ENCODE measurements at places on chromosomes 3 and 15. TPM values are rescaled to one million over a fixed set of nuclear protein-coding genes. Genes with fewer than 3 reads are reported as not detected.

DNA sequence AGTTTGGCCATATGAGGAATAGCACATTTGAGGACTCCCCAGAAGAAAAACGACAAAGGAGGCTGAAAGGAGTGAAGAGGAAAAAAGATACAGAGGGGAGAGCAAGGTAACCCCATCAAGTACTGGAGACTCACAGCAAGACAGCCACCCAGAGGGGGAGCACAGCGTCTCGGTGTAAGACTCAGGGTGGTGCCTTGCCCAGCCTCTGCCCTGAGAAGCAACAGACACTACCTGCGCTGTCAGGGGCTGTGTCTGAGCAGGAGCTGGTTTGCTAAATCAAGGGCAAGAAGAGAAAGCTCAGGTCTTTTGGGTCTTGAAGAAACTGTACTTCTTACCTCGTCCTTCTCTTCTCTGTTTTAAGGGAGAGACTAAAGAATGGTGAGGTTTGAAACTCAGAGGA lies 27.9 kb downstream of the FBXO45 start:
- no peak for DNase-seq

DNA sequence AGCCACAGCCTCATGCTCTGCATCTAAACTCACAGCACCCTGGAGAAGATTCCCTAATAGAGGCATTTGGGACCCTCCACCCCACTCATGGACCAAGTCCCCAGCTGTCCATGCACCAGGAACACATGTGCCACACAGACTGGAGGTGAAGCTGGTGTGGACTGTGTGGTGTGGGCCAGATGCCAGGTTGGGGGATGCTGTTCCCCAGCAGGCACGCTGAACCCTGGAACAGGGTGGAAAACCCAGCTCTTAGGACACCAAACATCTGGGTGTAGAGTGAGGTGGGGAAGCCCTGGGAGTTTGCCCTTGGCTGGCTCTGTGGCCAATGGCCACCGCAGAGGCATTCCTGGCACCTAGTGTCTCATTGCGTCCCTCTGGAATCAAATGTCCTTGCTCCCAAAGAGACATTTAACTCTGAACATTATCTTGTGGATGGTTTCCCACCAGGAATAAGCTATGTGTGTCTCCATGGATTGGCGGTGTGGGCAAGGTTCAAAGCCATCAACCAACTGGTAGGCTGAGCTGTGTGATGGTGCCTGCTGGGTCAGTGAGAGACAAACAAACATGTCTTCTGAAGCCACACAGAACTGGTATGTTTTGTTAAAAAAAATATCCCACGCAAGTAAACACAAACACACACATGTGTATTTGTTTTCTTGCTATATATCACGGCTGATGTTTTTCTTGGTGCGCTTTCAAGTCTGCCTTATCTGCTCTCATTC lies 65.0 kb downstream of the EXOG start:
- peak; percentile 65 for DNase-seq

Gene GOLGA8J
- not detected for total RNA-seq

- no peak for DNase-seq
Measured at GRCh38 chr15:56042982-56043980, 49.9 kb upstream of the NEDD4 start.

DNA sequence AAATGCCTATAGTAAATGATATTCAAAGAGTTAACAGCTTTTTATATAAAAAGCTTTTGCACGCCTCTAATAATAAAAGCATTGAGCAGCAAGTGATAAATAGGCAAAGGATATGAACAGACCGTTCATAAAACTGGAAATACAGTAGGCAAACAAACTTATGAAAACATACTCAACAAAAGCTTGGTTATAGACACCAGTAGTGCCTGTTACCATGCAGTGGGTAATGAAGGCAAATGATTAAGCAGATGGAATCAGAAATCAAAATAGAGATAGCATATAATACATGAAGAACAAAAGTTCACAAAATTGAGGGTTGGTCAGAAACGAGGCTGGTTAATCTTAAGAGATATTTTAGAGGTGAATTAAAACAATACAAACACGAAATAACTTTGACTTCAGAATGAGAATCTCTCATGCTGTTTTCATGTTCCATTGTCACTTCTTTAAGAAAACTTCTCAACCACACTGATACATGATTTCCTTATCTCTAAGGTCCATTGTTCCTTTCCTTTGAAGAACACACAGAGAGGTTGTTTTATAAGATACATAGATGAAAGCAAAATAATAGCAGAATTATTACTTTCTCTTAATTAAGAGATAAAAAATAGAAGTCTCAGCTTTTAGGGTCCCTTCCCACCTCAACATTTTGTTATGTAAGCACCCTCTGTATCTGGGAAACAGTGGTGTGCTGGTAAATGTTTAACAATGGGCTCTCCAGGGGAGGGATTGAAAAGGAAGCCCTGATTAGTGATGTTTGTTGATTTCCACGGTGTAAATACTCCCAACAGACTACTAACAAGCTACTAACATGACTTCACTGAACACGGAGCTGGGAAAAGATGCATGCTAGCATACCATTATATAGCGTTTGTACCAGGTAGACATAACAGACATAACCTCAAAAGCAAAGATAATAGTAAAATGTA lies 12.6 kb downstream of the RASGRP1 start:
- DNase-seq, result no peak

DNA sequence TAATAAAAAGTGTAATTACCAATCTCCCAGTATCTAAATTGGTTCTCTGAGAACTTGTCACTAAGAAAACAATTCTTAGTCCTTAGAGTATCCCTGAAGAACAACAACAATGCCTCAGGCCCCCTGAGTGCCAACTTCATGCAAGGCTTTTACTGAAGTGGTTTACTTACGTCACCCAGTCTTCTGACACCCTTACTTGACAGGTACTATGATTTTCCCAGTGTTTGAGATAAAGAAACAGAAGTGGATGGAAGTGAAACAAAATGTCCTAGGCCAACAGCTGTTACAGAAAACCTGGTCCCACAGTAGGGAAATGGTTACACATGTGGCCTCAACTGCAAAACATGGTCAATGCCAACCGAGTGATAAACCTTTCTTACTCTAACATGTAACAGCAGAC lies 331.1 kb downstream of the FOXP1 start:
- DNase-seq, result no peak

DNA sequence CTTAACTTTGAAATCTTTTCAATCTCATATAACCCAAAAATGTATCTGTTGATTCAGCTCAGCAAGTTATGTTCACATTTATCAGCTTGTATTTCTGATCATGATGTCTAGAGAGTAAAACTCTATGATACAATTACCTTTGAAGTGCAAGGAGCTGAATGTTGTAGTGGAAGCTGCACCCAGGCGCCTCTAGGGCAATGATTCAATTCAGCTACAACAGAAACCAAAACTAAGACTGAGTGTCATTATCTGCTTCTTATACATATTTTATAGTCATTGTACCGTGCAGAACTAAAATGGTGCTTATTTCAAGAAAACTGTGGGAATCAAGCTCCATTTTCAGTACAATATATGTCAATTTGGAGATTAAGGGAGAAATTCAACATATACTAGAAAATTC lies 1237.5 kb downstream of the ZPLD1 start:
- no peak for DNase-seq

GRCh38 chr3:104458657-104459056 lies 908.1 kb upstream of the ALCAM start:
- DNase-seq, result no peak

DNA sequence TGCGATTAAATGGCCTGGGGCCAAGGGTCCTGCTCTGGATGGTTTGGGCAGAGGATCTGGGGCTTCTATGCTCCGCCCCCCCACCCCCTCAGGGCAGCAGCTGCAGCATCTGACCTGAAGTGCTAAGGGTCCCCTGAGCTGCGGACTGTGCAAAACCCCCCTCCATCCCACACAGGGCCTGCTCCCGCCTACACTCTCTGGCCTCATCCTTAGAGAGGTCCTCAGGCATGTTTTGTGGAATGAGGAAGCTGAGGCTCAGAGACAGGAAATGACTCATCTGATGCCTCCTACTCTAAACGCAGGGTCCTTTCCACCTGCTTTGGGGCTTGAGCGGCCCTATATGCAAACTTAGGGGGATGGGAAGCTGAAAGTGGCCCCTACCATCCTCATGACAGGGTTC lies 59.5 kb upstream of the CTSH start:
- DNase-seq, result no peak

DNA sequence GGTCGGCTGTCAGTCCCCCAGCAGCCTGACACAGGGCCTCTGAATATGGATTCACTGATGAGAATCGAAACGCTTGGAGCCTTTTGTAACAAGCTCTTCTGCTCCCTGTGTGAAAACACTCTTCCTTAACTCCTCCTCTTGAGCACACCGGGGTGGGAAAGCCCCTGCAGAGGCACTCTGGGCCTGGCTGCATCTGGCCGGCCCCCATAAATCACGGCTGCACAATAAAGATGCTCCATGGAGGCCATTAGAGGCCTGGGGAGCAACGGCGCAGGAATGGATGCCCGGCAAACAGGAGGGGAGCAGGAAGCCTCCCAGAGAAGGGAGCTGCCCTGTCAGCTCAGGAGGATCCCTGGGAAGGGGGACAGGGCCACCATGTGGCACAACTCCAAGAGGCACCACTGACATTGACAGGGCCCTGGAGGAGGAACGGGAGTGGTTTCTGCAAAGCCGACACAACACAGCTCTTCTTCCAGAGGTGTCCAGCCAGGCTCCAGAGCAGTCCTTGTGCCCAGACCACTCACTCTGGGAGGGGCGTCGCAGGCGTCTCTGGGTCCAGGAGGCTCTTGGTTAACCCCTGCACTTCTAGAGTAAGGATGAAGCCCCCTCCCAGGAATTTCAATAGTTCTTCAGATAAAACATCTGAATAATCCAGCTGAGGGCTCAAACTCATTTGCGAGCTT lies 509.3 kb upstream of the PPP2R3A start:
- no peak for DNase-seq

- no peak for DNase-seq
Measured at GRCh38 chr15:87874896-87875711, 381.4 kb downstream of the NTRK3 start.

- DNase-seq, result no peak
Measured at GRCh38 chr15:80015156-80015555, 44.2 kb upstream of the BCL2A1 start.

- peak; percentile 68 for DNase-seq
Measured at GRCh38 chr3:194272861-194273742, 78.0 kb downstream of the CPN2 start.

Gene OR5AC2
- total RNA-seq, result not detected

Measured in cardiac septum (tissue), 1 donor.